ENCODE measurements at places on chromosomes 11 and 22.

- DNase-seq: no peak
Measured at GRCh38 chr11:14334893-14335292, 24.1 kb downstream of the RRAS2 start.

GRCh38 chr22:24407278-24407665 lies 20.1 kb upstream of the ADORA2A start:
- DNase-seq: no peak

GRCh38 chr22:46827781-46828180 lies 65.3 kb downstream of the TBC1D22A start:
- no peak for DNase-seq

DNA sequence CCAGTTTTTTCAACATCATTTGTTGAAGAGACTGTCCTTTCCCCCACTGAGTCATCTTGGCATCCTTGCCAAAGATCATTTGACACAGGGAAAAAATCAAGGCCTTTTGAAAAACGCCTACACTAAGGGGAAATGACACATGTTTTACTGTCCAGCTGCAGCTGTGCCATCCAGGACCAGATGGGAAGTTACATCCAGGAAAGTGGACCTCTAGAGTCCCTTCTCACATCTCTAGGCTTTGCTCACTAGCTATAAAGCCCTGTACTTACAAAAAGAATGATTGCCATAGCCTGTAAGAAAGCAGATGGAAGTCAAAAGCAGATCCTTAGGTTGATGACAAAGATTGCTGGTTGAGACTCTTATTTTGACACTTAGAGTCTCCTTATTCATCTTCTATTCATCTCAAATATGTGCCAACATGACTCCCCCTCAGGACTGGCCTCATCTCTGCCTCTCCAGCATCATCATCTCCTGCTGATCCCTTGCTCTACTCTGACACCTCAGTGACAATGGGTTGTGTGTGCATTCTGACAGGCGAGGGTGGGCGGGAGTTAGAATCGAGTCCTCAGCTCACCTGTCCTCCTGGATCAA lies 22.8 kb downstream of the OSBP2 start:
- DNase-seq: no peak

DNA sequence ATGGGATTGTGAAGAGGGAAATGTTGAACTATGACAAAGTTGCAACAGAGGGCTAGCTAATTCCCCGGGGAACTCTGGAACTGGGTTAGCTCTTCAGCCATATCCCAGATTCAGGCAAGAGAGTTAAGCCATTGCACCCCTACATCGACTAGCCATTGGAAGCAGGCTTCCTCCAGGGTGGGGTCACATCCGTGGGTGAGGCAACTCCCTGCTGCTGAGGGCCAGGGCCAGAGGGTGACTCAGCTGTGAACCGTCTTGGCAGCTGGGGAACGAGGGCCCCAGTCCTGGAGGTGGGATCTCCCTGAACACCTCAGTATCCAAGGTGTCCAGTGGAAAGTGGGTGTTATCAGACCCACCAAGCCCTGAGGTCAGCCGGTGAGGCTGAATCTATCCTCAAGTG lies 41.1 kb downstream of the RPS6KA4 start:
- DNase-seq: peak; percentile 54

DNA sequence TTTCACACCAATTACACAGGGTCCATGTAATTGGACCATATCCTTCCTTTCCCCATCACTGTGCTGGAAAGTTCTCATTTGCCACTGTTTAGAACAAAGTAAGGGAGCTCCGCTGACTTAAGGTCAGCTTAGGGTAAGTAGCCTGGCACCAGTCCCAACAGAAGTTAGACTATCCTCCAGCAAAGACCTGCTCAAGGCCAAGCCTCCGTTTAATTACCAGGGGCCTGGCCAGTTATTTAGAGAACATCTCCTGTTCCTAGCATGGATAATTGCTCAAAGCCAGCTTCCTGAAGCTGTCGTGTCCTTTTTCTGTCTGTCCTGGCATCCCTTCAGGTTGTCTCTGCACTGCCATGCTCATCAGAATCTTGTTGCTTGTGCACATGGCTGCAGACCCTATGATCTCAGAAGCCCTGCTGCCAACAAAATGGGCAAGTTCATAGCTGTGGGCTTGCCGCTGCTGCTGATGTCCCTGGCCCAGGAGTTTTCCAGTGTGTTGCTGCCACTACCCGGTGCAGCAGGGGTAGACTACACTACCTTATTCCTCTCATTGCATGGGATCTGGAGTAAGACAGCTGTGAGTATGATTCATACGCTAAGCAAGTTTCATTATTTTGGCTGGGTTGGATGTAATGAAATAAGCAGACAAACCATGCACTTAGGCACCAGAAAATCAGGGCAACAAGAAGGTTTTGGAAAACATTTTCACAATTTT lies 8.1 kb downstream of the OR8A1 start:
- DNase-seq: no peak

DNA sequence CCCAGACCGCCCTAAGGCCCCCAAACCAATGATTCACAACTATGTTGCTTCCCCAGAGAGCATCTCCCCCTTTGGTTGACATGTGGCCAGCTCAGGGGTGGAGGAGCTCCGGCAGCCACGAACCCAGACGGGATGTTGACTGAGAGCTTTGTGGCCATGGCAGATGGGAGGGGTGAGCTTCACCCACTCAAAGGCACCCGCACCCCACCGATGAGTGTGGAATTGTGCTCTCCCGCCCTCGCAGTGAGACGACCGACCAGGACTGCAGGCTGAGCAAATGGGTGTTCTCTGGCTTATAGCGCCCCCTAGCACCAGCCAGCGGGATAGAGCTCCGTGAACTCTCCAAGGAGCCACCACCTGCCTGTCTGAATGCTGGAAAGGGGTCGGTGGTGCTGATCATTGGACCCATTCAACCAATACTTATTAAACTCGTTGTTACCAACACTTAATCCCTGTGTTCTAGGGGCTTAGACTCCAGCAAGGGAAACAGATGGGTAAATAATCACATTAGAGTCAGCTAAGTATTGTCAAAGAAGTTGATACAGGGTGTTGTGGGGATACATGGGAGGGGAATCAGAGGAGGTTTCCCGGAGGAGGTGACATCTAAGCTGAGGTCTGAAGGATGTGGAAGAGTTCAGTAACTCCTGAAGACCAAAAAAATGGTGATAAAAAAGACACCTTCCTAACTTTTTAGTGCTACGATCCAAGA lies 4.5 kb upstream of the TIMP3 start:
- no peak for DNase-seq
